ENCODE measurements at places on chromosomes 4 and X.
A peak's percentile ranks its signal among the peaks of the same experiment; 100 is the strongest.

DNA sequence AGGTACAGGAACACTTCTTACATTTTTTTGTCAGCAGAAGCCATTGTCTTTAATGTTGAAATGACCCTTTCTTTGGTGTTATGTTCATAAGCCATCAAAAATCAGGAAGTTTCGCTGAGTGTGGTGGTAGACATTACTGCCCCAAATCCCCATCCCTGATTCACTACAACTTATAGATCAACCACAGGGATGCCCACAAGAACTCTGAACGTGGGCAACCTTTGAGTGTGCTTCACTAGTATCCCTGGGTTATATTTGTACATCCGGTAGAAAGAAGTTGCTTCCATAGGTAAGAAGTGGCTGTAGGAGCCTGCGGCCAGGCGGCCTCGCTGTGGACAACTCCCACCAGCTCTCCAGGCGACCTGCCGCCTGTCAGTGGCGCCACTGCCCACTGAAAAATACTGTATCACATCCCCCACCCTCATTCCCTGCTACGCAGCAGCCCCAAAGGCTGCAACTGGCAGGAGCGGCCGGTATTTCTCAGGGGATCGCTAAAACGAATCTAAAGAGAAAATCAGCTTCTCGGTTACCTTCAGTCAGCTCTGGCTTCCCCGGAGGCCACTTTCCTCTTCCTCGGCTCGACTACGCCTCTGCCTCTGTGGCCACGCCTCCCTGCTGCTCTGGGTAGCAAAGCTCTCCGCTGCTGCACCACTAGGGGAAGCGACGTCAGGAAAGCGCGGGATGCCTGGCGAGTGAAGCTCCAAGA lies 13.9 kb upstream of the ETDC start:
- DNase-seq: peak; percentile 51

DNA sequence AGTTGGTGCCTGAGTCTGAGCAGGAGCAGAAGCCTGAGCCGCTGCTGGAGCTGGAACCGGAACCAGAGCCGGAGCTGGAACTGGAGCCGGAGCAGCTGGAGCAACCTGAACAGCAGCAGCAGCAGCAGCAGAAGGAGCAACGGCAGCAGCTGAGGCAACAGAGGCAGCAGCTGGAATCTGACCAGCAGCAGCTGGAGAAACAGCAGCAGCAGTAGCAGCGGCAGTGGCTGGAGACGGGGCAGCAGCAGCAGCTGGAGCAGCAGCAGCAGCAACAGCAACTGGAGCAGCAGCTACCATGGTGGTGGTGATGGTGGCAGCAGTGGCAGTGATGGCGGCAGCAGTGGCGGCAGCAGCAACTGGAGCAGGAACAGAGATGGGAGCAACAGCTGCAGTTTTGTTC lies 61.5 kb downstream of the AMOT start:
- DNase-seq: no peak

- no peak for DNase-seq
Observed at GRCh38 chr4:136935871-136936270, 596.4 kb downstream of the PCDH18 start.

DNA sequence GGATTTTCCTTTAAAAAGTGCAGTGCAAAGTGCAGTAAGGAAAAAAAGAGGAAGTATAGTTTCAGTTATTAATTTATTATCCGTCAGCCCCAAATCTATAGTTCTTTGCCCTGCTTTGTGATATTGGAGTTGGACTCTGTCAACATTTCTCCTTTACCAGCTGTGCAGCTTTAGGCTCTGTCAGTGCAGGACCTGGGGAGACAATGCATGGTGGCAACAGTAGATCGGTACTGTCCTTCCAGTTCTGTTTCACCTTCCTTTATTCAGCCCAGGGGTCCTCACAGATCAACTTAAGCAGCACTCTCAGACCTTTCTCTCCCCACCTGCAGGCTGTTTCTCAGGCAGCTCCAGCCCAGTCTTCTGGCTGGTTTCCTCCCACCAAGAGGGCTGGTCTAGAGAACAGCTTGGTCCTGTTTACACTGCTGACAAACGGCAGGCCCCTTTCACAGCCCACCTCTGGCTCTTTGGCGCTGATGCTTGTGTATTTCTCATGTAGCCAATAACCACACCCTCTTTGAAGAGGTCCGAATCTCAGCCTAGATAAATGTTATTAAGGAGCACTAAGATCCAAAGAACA lies 71.6 kb downstream of the MCUB start:
- no peak for DNase-seq

GRCh38 chr4:180953572-180953971 lies 1289.6 kb upstream of the TENM3 start:
- DNase-seq: no peak

DNA sequence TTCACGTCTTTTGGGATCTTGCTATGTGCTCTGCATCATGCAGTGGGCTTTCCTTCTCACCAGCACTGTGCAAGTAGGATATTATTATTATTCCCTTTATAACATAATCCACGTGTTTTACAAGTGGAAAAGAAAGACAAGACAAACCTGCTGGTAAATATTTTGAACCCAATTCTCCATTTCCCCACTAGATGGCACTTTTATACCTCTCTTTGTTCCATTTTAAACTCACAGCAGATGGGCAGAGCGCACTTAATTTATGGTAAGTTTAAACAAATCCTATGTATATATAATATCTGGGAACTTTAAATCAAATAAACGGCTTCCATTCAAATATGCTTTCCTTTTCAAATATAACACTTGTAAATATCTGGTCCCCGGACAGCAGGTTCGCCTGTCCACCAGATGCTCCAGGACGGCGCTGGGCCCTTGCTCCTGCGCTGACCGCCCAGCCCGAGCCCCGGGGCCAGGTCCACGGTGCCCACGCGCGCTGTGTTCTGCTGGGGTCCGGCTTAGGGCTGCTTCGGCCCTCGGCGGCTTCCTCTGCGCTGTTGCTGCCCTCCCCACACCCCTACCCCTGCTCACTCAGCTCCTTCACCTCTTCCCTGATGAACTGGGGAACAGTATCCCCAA lies 31.1 kb downstream of the F11 start:
- peak; percentile 46 for DNase-seq

DNA sequence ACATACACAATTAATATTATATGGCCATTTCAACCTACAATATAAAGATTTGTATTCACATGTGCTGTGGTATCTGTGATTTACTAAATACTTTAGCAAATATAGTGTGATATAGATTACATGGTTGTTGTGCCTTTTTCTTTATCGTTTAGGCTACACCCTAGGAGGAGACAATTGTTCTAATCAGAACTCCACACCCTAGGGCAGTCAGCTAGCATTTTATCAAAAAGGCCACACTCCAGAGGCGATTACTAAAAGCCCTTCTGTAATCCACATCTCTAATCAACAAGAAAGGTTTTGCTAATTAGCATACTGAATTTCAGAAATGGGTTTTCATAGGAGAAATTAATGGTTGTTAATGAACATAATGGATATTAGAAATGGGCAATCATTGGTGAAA lies 319.5 kb upstream of the NOCT start:
- no peak for DNase-seq

DNA sequence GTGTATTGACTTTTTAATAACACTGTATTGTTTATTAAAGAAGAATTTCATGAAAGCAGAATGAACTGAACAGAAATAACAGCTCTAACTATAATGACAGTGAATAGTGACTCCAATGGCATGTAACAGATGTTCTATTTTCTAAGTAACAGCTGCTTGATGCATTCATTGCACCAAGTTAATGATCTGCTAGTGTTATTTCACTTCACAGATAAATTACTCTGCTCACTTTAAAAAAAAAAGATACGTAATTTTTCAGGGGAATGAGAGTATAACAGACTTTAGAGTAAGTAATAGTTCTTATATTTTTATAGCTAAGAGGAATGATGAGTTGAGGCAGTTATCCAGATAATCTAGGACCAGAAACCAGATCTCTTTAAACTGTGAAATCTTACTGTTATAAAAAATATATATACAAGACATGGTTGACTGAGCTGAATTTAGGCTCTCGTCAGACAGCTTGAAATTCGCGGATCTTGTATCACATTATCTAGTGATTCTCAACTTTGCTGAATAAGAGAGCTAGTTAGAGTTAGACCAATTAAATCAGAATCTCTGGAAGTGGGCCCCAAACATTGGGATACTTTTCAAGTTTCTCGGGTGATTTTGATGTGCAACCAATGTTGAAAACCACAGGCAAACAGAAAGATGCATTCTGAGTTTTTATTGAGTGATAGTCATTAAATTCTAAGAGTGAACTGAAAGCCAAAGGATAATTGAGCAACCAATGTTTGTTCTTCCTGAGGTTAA lies 840.7 kb downstream of the DMD start:
- no peak for DNase-seq

GRCh38 chr4:121898150-121898549 lies 27.9 kb upstream of the BBS7 start:
- DNase-seq: peak; percentile 19

DNA sequence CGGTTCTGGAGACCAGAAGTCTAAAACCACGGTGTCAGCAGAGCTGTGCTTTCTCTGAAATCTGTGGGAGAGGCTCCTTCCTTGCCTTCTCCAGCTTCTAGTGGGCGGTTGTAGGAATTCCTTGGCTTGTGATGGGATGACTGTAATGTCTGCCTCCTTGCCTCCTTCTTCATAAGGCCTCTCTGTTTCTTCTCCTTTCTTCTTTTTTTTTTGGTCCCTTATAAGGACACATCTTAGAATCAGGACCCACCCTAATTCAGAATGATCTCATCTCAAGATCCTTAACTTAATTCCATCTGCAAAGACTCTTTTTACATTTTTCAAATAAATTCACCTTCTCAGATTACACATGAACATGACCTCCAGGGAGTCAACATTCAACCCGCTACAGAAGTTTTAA lies 186.9 kb downstream of the STK32B start:
- DNase-seq: no peak

DNA sequence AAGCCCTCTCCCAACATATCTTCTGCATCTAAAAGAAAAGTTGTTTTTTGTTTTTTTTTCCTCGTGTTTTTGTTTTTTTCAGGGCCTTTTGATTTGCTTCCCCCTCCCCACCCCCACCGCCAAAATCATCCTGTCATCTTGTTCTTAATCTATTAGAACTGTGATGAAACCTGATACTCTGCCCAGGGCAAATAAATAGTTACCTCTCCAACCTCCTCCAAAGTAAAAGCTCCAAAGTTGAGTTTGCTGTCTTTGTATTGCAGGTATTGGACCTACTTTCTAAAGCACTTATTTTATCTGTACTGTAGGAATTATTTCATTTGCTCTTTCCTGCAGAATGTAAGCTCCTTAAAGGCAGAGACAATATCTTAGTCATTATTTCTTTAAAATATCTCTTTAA lies 172.9 kb downstream of the SOWAHB start:
- DNase-seq: no peak

GRCh38 chr4:2390146-2390545 lies 28.3 kb downstream of the ZFYVE28 start:
- DNase-seq: no peak

GRCh38 chr4:68361146-68361589 lies 11.3 kb upstream of the YTHDC1 start:
- DNase-seq: no peak

GRCh38 chr4:5928274-5928673 lies 35.4 kb upstream of the CRMP1 start:
- no peak for DNase-seq

GRCh38 chr4:182898479-182898799 lies 18.7 kb downstream of the DCTD start:
- DNase-seq: no peak

DNA sequence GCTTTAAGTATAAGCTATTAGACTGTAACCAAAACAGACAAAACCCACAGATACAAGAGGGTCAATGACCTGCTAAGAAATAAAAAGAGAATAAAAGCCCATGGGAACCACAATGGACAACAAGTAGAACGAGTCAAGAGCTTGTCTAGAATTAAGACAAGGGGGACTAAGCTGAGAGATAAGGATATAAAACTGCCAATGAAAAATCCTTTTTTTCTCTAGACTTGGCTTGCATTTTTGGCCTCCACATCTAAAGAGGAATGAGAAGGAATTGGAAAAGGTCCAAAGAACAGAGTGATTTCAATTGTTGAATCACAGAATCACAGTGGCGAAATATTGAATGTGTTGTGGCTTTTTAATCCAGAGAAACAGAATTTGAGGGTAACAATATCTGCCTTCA lies 135.7 kb downstream of the QDPR start:
- no peak for DNase-seq

- DNase-seq: peak; percentile 87
Observed at GRCh38 chrX:131783555-131784308, 239.4 kb upstream of the STK26 start.

DNA sequence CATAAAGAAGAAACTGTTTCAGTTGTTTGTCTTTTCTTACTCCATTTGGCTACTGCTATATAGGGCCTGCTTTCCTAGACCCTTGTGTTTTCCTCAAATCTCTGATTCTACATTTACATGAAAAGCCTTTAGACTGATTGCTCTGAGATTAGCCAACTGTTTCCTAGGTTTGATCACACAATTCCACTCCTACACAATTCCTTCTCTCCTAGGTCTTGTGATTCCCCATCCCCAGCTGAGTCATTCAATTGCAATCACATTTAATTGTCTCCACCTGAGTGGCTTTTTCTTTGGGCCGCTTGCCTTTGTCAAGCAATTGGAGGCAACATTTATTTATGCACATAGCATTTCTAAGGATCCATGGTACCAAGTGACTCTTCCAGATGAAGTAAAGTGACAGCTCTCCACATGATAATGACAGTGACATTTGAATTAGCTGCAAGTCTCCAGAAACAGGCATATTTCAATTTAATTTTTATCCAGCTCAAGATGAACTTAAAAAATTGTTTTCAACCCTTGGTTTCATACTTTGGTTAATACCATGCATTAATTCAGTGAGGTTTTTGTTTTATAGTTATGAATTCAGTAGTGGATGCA lies 35.8 kb downstream of the ATXN3L start:
- no peak for DNase-seq

- no peak for DNase-seq
Observed at GRCh38 chr4:185869427-185869826, 57.4 kb upstream of the SORBS2 start.

DNA sequence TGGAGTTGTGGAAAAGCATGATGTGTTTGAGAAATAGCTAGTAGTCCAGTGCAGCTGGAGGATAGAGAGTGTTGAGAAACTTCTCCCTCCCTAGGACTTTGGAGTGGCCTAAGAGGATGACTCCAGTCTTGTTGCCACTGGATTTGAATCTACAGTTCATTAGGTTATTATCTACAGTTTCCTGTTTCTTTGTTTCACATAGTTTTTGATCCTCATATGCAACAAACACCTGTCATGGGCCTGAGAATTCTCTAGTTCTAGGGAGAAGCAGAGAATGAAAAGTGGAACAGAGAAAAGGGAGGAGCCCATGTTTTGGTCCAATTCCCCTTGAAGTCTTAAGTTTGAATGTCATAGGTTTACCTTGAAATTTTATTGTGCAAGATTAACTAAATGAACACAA lies 73.6 kb upstream of the TBC1D9 start:
- no peak for DNase-seq

- DNase-seq: peak; percentile 91
Observed at GRCh38 chrX:12946838-12947544, 27.9 kb upstream of the TMSB4X start.

All from activated CD4-positive, alpha-beta T cell treated with anti-CD3 and anti-CD28 coated beads, Interleukin-2, Interleukin-6, amounts not matched to agents 100 ng/mL and 50 ng/mL, durations not matched to agents 16 hours and 8 hours (primary cell).